ENCODE measurements at places on chromosomes 3 and 15.

- DNase-seq = no peak
These were observed 141.9 kb downstream of the SQOR start for GRCh38 chr15:45776772-45777171.

DNA sequence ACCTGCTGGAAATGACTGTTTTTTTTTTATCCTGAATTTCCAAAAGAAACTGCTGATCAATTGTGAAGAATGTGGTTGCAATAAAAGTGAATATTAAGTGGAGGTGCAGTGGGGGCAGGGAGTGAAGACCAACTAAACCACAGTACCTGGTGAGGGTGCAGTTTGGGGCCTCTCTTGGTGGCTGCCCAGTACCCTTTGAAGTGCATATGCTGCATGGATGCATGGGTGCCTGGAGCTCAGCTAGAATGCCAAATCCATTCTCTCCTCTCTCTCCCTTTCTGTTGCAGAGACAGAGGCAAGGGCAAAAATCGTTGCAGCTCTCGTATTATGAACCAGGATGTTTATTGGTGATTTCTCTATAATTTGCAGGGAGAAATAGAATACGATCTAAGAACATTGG lies 420.5 kb upstream of the ONECUT1 start:
- DNase-seq = no peak

- DNase-seq = no peak
These were observed 87.0 kb downstream of the FOXB1 start for GRCh38 chr15:60091157-60091556.

GRCh38 chr3:177538750-177539730 lies 341.8 kb upstream of the TBL1XR1 start:
- DNase-seq = no peak

DNA sequence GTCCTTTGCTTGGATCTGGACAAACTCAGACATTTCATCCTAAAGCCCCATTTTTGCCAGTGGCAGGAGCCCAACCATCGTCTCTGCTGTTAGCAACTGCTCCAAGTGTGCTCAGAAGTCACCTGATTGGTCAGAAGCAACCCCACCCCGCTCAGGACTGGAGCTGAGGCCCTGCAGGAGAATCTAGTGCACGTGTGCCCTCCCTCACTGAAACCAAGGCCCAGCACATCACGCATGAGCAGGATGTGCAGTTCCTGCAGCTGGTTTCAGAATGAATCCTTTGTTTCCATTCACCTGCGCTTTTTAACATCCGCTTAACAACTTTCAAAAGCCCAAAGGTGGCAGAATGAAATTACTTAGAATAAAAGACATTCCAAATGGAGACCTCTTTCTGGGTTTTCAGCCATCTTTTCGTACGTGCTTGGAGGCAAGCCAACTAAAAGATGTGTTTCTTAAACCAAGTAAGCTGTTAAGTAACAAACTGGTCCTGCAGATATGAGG lies 81.2 kb downstream of the SRGAP3 start:
- DNase-seq = no peak

DNA sequence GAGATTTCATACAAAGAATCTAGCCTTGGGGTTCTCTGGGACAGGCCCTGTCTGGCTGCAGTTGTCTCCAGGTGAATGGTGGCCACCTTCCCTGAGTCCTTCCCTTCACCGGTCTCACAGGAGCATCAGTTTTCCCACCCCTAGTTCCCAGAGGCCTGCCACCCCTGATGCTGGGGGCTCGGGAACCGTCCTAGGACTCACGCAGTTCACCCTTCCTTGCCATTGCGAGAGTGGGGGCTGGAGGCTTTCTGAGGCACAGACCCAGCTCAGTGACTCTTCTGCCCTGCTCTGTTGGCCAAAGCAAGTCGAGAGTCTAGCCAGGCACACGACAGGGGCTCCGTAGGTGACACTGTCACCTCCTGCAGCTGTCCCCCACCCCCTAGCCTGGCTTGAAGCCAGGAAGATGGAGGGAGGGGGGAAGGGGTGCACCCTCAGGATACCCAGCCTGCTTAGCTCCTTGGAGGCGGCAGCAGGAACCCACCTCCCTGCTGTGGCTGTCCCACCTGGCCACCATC lies 130.3 kb downstream of the NUP210 start:
- no peak for DNase-seq

DNA sequence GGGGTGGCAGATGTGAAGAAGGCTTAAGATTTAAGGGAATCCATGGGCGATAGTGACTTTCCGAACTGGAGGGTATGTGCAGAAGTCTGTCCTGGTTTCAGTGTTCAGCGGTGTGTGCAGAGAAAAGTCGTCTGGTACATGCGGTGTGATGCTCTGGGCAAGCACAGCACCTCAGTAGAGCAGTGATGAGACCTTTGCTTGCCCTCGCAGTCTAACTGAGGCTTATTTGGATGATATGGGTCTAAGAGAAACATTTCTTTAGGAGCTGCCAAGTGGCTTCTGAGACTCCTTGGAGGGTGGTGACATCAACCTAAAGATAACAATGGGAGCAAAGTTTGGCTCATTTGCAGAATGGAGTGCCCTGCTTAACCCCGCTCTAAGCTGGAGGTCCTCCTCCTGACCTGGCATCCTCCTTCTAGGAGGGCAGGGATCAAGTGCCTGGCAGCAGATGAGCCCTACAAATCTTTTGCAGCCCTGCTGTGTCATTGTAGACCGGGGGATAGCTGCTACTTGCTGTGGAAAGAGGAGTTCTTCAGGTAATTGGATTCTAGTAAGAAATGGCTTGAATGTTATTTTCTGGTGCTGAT lies 228.1 kb upstream of the AZI2 start:
- DNase-seq = no peak

DNA sequence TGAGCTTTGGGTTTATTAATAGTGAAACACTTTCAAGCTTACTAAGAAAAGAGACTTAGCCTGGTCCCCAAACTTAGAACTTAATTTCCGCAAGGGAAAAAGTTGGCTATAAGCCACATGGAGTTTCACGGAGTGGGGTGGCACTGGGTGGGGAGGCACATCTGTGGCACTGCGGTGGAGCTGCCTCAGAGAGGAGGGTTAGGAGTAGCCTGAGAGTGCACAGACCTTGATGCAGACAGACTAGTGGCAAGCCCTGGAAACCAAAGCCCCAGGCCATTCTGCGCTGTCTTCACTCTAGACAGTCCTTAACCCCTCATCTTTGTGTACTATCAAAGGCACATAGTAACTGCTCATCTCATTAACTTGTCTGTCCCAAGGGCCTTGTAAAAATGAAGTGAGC lies 22.0 kb downstream of the CXCR6 start:
- no peak for DNase-seq

GRCh38 chr15:78073046-78073787 lies 4.3 kb downstream of the TBC1D2B start:
- DNase-seq = no peak

GRCh38 chr3:24793896-24794295 lies 299.2 kb upstream of the THRB start:
- DNase-seq = no peak

- DNase-seq = no peak
These were observed 265.0 kb upstream of the AZI2 start for GRCh38 chr3:28613511-28614106.

- no peak for DNase-seq
These were observed 13.7 kb downstream of the IFT122 start for GRCh38 chr3:129453732-129454131.
